ENCODE measurements at places on chromosomes 3 and 15.
A peak's percentile ranks its signal among the peaks of the same experiment; 100 is the strongest.

- no peak for DNase-seq
These were observed 52.4 kb downstream of the TRIM69 start for GRCh38 chr15:44788748-44789147.

DNA sequence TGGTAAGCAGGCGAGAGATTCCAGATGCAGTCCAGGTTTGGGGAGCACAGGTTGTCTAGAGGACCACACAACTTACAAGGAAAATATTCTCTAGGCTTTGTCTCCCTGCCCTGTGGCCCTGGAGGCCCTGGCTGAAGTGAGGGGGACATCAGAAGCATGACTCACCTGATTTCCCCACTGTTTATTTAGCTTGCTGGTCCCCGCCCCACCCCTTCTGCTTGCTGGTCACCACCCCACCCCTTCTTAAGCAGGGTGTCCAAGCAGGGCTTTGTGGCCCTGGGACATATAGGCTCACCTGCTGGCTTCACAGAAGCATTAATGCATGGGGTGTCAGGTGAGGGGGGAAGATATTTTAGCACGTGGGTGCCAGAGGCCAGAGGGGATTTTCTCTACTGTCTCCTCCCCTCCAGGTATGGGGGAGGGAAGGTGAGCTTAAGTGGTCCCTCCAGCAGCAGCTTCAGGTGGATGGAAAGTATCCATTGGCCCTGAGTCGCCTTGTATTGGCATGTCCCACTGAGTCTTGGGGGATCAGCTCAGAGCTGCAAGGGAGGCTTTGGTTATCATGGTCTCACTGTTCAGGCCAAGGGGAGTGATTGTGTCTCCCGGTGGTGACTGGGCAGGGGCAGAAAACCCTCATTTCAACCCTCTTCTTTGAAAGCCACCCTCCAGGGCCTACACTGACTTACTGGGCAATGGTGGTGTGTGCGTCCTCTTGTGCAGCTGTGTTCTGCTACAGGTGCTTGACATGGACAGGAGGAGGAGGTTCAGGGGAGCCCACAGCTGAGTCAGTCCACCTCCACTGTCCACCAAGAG, 49.8 kb downstream of the GASK1A start:
- no peak for DNase-seq

DNA sequence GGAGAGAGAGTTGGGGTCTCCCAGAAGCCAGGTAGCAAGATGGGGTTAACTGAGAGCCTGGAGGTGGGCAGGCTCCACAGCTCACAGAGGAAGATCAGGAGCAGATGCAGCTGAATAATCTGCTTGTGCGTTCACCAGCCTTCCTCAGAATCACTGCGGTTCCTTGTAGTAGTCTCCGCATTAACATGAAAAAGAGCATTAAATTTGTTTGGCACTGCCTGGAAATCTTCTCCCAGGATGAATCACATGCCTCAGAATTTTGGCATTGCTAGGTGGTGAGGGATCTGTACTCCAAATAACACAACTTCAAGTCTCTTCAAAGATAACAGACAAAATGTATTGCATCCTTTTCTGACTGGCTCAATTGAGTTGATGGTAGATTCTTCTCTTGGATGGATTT, 700.6 kb upstream of the ARRDC4 start:
- no peak for DNase-seq

- DNase-seq: no peak
These were observed 60.6 kb downstream of the LSAMP start for GRCh38 chr3:116384717-116385116.

DNA sequence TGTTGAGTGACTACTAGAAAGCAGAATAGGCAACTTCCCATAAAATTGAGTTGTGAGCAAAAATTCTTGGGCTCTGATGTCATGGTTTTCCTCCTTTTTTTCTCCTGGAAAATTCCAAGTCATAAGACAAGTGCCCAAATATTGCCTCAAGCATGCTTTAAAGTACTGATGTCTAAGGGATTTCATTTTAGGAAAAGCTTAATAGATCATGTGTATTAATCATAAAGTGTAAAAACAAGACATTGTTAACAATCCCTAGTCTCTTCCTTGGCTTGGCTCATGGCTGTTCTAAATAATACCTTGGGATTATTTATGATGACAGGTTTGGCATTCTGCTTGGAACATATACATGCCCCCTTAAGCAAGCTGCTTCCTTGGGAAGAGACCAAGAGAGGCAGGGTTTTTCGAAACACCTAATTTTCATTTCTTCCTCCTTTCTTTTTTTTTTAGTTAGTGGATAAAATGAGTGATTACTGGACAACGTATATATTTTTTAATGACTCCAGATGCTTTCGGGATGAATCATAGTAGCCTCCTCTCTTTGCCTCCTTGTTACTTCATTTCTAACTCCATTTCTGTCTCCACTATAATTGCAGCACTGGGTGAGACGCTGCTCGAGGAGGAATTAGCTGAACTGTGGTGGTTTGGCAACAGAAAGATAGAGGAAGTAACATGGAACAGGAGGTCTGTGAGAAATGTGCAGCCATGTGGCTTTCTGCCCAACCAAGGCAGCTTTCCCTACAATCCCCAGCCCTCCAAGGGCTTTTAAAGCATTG, 104.9 kb downstream of the TPRG1 start:
- DNase-seq: no peak

DNA sequence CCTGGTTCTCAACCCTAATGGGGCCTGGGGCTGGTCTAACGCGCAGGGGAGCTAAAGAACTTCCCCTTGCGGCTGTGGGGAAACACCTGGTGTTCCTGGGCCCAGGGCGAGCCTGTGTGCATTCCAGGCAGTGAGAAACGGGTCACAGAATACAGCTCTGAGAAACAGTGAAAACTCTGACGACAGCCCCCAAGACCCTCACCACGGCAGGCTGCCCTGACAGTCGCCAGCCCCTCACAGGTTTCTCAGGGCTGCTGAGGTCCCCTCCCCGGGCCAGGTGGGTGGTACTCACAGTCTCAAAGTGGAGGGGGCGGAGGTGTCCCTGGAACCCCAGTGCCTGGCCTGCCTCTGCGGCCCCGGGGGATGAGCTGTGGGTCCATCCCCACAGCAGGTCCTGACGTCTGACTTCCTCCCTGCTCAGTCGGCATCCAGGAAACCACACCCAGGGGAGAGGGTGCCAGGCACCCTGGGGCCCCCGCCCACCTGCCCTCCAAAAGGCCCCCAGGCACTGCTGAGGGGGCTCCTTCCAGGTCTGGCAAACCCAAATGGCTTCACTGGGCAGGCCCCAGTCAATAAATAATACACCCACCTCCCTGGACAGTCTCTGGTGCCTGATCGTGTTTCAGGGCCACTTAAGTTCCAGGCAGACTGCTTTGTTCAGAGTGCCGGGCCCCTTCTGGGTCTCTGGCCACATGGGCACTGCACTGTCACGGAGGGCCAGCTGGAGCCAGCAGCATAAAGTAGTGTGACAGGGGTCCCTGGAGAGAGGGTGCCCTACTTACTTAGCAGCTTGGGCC, 57.7 kb downstream of the IQSEC1 start:
- no peak for DNase-seq

GRCh38 chr15:101059381-101060341, 140.5 kb downstream of the LRRK1 start:
- no peak for DNase-seq

GRCh38 chr3:36868614-36869436, 76.0 kb downstream of the TRANK1 start:
- DNase-seq: peak; percentile 80

DNA sequence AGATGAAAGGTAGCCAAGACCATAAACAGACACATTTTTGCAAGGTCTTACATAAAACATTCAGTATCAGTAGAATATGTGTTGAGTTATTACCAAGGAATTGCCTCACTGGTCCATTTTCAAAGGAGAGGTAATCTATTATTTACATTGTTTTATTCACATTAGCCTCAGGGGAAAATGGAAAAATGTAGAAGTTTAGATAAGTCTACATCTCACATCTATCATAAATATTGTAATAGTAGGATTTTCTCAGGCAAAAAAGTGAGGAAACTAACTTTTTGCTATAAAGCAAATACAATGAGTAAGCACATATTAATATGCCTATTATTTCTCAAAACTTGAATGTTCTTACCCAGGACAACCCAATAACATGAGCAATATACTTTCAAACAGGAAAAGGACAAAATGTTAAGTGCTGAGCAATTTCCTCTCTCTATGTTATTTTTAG, 184.6 kb upstream of the AGTR1 start:
- DNase-seq: no peak

- DNase-seq: peak; percentile 3
These were observed 843.2 kb downstream of the CADM2 start for GRCh38 chr3:85801955-85802354.

- no peak for DNase-seq
These were observed 350.5 kb downstream of the LRTM1 start for GRCh38 chr3:54577313-54577712.

GRCh38 chr15:91954292-91954691, 100.8 kb downstream of the SLCO3A1 start:
- DNase-seq: no peak

DNA sequence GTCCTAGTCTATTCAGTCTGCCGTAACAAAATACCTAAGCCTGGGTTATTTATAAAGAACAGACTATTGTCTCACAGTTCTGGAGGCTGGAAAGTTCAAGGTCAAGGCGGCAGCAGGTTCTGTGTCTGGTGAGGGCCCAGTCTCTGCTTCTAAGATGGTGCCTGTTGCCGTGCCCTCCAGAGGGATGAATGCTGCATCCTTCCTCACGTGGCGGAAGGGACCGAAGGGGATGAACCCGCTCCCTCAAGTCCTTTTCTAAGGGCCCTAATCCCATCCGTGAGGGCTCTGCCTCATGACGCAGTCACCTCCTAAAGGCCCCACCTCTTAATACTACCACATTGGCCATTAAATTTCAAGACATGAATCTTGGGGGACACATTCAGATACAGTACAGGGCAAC, 133.7 kb downstream of the CHSY1 start:
- DNase-seq: no peak

- DNase-seq: no peak
These were observed 184.6 kb downstream of the C3orf38 start for GRCh38 chr3:88334187-88334868.

DNA sequence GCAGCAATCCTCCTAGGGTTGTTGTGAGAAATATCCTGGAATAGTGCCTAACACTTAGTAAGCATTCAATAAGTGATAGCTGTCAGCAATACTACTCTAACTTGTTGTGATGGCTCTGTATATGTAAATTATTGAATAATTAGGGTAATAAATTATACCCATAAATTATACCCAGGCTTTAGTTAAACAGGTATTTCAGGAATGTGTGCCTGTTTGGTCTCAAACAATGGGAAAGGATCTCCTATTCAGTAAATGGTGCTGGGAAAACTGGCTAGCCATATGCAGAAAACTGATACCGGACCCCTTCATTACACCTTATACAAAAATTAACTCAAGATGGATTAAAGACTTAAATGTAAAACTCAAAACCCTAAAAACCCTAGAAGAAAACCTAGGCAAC, 14.8 kb upstream of the ARNT2 start:
- no peak for DNase-seq

DNA sequence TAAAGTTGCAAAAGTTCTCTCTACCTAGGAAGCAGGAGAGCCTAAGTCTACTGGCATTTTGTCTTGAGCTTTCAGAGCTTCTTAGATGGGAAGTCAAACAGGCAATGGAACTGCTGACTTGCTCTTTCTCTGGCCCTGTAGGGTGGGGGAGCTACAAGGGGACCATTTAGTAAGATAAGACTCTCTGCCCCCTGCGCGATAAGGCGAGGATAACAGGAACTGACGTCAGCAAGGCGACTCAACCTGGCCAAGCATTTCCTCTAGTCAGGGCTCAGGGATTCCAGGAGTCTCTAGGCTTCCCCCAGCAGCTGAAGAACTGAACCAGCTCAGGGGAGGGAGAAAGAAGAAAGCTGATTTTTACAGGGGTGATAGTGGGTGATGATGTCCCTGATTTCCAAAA, 5.8 kb downstream of the RARB start:
- no peak for DNase-seq

- no peak for DNase-seq
These were observed 82.4 kb upstream of the ST3GAL6 start for GRCh38 chr3:98680723-98681122.

- no peak for DNase-seq
These were observed 274.6 kb downstream of the NTRK3 start for GRCh38 chr15:87981969-87982368.

DNA sequence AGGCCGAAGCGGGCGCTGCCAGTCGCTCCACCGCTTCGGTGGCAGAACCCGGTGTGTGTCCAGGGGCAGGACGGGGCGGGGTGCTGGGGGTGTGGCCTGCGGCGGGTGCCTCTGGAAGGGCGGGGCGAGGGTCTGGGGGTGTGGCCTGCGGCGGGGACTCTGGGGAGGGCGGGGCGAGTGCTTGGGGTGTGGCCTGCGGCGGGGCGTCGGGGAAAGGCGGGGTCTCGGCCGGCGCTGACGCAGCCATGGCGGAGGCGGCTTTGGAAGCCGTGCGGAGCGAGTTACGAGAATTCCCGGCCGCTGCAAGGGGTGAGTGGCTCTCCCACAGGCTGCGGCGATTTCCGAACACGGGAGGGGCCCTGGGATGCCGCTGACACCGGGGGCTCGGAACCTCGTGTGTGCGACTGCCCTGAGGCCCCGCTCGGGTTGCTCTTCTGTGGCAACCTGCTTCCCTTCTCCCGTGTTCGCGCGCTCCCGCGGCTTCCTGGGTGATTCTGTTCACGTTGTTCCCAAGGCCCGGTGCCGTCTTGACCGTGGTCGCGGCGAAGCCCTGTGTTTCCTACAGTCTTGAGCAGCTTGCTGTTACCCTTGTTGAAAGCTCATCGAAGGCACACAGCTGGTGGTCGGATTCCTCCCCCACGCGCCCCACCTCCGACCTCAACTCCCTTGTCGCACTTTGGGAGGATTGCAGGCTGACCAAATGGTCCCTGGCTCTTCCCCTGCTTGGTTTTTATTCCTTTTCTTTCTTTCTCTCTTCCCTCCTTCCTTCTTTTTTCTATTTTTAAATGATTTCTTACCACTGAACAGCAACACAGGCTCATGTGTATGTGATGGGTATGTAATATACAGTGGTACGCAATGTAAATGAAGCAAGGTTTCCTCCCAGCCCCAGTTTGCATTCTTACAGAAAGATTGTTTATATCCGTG, at the start of gene JMJD7:
JMJD7 (plus strand) TSS at position 213 of the 927 bp plus-strand sequence; CDS start at position 246, 33 bp downstream.
- peak; percentile 71 for DNase-seq

- no peak for DNase-seq
These were observed 69.1 kb upstream of the SEC13 start for GRCh38 chr3:10389995-10390394.

- DNase-seq: no peak
These were observed 748.6 kb upstream of the GBE1 start for GRCh38 chr3:82509951-82510603.

DNA sequence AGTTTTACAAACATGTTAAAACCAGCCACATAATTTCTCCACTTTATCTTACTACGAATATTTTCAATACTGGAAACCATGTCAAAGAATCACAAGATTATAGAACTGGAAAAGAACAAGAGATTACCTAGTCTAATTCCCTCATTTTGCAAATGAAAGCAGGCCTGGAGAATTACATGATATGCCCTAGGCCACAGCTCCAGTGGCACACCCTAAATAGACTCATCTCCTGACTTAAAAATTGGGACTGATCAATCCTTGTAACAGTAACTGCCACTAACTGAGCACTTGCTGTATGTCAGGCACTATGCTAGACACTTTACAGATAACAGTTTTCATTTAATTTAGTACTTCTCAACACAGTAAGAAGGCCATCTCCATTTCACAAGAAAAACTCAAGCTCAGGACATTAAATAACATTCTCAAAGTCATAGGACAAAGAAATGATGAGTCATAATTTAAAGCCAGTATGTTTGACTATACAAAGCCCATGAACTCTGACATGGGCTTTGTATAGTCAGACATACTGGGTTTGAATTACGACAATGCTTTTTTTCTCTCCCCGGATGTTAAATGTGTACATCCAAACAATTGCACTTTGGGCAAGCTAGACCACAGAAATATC, 9.4 kb downstream of the IGSF11 start:
- no peak for DNase-seq
